ENCODE measurements at places on chromosomes 11 and 22.
A peak's percentile ranks its signal among the peaks of the same experiment; 100 is the strongest.

DNA sequence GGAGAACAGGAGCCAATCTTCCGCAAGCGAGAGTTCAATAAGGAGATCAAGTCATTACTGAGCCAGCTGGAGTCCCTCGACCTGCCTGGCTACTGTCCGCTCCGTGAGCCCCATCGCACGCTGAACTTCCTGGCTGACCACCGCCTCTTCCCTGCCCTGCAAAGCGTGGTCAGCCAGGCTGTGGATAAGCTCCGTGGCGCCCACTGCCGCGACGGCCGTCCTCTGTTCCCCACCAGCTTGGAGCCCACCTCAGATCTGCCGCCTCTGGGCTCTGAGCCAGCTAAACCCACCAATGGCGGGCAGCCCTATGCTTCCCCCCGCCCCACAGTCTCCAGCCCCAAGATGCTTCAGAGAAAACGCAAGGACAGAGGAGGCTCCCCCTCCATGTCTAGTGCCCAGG, 2.3 kb downstream of the CCDC116 start:
- no peak for DNase-seq
- no peak overlapping the region for H3K27ac ChIP-seq
- no peak overlapping the region for H3K4me3 ChIP-seq
- H3K4me1 ChIP-seq: no peaks in the 10 kb centered on the region

DNA sequence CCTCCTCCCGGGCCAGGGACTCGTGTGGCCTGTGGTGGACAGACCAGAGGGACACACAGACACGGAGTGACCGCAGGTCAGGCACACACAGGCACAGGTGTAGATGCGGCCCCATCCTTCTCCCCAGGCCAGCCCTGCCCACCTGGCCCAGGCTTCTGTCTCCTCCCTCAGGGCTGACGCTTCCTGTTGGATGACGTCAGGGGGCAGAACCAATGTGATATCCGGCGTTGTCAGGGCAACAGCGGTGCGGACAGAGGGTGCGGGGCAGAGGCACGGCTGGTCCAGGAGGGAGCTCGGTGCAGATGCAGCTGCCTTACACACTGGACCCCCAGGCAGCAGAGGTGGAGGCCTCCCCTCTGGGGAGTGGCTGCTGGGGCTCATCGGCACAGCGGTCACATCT, 2.9 kb upstream of the TUBGCP6 start:
- DNase-seq: no peak
- H3K36me3 ChIP-seq: peaks cover 17% of the 10 kb centered on the region
- no peaks in the 10 kb centered on the region for H3K27me3 ChIP-seq
- H3K4me3 ChIP-seq: peak overlapping the region; percentile 52
- H3K4me1 ChIP-seq: peaks cover 35% of the 10 kb centered on the region

DNA sequence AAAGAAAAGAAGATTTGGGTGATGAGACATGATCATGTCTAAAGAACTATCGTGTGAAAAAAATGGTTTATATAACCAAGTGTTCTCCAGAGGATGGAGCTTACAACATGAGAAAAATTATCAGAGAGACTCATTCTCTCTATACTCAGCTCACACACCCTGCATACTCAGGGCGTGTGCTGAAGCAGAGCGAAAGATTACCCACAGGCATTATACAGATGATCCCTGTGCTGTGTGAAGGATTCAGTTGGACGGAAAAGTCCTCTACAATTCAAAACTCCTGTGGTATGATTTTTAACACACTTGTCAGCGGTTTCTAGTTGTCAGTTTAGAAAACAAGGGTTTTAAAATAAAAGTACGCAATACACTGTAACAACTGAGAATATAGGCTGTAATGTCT, 267.3 kb downstream of the DLG2 start:
- H3K27ac ChIP-seq: no peak overlapping the region
- no peaks in the 10 kb centered on the region for H3K4me1 ChIP-seq
- DNase-seq: no peak
- no peaks in the 10 kb centered on the region for H3K36me3 ChIP-seq
- H3K4me3 ChIP-seq: no peak overlapping the region

DNA sequence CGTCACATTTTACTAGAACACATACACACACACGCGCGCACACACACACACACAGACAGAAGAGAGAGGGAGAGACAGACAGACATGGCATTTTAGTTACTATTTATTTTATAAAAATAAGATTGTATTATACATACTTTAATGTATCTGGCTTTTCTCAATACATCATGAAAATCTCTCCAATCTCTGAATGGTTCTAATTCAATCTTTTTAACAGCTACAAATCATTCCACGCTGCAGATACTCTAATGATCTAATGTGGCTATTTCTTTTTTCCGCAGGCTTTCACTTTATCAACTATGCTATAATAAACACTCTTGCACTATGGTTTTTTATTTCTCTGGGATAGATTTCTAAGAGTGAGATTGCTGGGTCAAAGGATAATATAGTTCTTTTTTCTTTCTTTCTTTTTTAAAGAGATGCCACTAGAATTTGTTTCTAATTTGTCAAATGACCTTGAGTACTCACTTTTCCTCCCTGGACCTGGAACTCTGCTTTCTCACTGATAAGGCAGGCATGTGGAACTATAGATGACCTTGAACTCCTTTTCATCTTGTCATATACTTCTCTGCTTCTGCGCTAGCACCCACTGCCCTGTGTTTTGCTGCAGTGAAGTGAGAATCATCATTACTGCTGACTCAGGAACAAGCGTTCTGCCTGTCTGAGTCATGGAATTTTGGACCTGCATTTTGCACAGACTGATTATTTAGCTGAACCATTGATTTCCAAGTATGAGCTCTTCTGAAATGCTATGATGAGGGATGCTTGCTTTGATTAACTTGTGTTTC, 4.9 kb upstream of the SLC6A5 start:
- no peak overlapping the region for H3K27ac ChIP-seq
- no peaks in the 10 kb centered on the region for H3K36me3 ChIP-seq
- DNase-seq: no peak
- H3K4me3 ChIP-seq: no peak overlapping the region
- H3K27me3 ChIP-seq: peaks cover 57% of the 10 kb centered on the region

GRCh38 chr11:36475192-36475591, 34.9 kb downstream of the TRAF6 start:
- no peaks in the 10 kb centered on the region for H3K27me3 ChIP-seq
- H3K4me3 ChIP-seq: no peak overlapping the region
- no peak for DNase-seq
- H3K4me1 ChIP-seq: peaks cover 5% of the 10 kb centered on the region
- no peaks in the 10 kb centered on the region for H3K36me3 ChIP-seq

GRCh38 chr11:95917193-95918036, 6.5 kb downstream of the MTMR2 start:
- no peaks in the 10 kb centered on the region for H3K4me1 ChIP-seq
- H3K4me3 ChIP-seq: no peak overlapping the region
- no peak overlapping the region for H3K27ac ChIP-seq
- H3K36me3 ChIP-seq: peaks cover 4% of the 10 kb centered on the region
- no peak for DNase-seq

GRCh38 chr11:3129591-3130268, 35.4 kb downstream of the OSBPL5 start:
- no peak for DNase-seq
- no peaks in the 10 kb centered on the region for H3K27me3 ChIP-seq
- H3K36me3 ChIP-seq: peaks cover 16% of the 10 kb centered on the region
- no peak overlapping the region for H3K4me3 ChIP-seq
- H3K27ac ChIP-seq: no peak overlapping the region
- H3K4me1 ChIP-seq: peaks cover under 1% of the 10 kb centered on the region

- no peak overlapping the region for H3K27ac ChIP-seq
- H3K4me3 ChIP-seq: no peak overlapping the region
- DNase-seq: no peak
- peaks cover 17% of the 10 kb centered on the region for H3K36me3 ChIP-seq
- no peaks in the 10 kb centered on the region for H3K27me3 ChIP-seq
Observed at GRCh38 chr11:121533601-121534000, 80.8 kb upstream of the SORL1-AS1 start.

GRCh38 chr11:13680501-13681264, 12.2 kb downstream of the FAR1 start:
- no peak for DNase-seq
- H3K36me3 ChIP-seq: no peaks in the 10 kb centered on the region
- H3K4me3 ChIP-seq: no peak overlapping the region

DNA sequence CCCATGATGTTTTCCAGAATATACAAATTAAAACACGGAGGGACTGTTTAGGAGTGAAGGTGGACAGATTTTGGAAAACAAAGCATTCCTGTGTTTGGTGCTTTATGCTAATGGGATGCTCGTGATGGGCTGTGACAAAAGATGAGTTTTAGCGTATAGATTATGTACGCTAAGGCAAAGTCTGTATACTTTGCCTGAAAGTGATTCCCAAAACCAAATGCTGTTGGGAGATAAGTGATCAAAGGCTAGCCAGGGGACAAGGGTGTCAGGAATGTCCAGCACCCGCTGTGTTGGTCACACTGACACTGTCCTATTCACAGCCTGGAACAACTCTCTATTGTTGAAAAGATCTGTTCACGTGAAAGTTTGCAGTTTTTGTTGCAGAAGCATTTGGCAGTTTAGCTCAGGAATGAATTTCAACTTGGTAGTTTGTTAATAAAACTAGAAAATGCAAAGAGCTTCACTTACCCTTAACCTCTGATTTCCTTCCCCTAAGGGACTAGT, 1.5 kb downstream of the JAM3 start:
- H3K4me1 ChIP-seq: peaks cover 42% of the 10 kb centered on the region
- DNase-seq: no peak
- peak overlapping the region; percentile 88 for H3K4me3 ChIP-seq
- H3K27ac ChIP-seq: no peak overlapping the region
- no peaks in the 10 kb centered on the region for H3K36me3 ChIP-seq

DNA sequence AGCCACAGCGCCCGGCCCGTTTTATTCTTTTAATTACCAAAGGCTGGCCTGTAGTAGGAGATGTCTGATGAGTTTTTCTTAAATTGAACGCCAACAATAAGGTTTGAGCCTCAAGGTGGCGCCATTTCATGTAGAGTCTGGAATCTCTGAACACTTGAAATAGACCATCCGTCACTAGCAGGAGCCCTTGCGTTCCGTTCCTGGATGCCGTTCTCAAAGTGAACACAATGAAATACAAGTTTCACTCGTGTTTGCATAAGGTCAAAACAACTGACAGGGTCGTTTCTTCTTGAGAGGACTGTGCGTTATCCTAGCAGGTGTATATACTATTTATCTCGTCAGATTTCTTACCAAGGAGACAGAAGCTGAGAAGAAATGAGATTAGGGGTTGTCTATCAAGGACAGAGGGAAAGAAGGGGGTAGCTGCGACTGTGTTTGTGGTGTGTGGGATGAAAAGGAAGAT, 18.7 kb upstream of the SCGB1D1 start:
- no peaks in the 10 kb centered on the region for H3K27me3 ChIP-seq
- DNase-seq: peak; percentile 88

Data from neuronal stem cell (in vitro differentiated cells).